ENCODE measurements at places on chromosomes 2 and 18.

DNA sequence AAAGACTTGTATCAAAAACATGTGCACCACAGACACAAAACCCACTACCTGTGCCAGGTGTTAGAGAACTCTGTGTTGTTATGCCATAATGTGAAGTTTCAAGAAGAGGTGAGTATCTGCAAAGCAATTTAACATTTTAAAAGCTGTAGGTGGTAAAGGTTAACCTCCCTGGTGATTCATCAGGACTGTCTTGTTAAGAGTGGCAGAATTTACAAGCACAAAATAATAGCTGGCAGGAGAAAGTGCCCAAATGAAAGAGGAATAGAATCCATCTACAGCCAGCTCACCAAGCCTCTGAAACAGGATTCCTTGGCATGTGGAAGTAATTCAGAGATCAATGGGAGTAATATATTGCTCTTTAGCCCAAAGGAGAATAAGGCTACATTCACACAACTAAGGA lies 230.7 kb downstream of the AFF3 start:
- no peak for DNase-seq

- DNase-seq = no peak
Measured at GRCh38 chr2:145091967-145092366, 572.0 kb upstream of the ZEB2 start.

- DNase-seq = no peak
Measured at GRCh38 chr18:49473721-49474120, 13.3 kb upstream of the DYM start.

GRCh38 chr18:58983260-58984155 lies 118.8 kb downstream of the ZNF532 start:
- DNase-seq = no peak

DNA sequence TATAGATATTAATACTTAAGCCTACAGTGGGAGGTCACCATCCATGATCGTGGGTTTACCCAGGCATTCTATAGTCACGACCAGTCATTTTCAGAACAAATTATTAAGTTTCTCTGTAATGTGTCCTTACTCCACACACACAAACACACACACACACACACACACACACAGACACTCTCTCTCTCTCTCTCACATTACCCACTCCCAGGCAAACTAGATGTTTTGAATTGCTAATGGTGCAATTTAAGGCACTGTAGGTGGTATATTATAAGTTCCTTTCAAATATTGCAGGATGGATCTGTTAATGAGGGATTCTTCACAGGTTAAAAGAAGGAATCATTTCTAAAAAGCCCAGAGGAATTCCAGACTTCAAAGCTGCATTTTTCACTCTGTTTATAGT lies 657.8 kb downstream of the MBD2 start:
- no peak for DNase-seq

DNA sequence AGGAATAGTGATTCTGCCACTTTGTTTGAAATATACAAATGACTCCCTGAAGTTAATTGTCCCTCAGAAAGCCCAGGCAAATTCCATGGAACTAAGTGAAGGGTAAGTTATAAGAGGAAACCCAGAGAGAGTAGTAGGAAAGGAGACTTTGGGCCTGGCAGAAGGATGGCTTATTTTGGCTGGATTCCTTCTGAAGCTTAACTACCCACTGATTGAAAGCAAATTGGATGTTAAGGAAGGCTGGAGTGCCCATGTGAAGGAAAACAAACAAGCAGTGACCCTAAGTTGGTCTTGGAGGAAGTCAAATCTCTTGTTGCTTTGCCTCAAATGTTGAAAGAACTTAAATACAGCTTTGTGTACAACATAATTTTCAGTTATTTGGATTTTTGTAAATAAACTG lies 1106.4 kb upstream of the ZEB2 start:
- DNase-seq = no peak

- DNase-seq = no peak
Measured at GRCh38 chr2:176039375-176039774, 37.3 kb upstream of the LNPK start.

DNA sequence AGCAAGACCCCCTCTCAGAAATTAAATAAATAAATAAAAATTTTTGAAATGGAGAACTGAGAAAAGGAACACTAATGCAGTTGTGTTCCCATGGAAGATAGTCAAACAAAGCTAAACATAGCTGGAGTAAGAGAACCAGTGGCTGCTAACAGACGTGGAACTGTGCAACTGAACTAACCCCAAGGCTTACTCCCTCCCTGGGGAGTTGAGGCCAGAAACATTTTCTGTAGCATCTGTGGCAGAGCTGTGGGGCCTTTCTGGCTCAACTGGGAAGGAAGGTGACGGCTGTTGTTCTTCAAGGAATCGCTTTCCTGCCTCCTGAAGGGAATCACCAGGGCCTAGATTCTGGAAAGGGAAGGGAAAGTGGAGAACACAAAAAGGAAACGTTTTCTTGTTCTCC lies 53.9 kb upstream of the B3GNT2 start:
- no peak for DNase-seq
